Hippocampal formation (tissue), 2 donors: ENCODE measurements at places on chromosomes 1 and 21.

DNA sequence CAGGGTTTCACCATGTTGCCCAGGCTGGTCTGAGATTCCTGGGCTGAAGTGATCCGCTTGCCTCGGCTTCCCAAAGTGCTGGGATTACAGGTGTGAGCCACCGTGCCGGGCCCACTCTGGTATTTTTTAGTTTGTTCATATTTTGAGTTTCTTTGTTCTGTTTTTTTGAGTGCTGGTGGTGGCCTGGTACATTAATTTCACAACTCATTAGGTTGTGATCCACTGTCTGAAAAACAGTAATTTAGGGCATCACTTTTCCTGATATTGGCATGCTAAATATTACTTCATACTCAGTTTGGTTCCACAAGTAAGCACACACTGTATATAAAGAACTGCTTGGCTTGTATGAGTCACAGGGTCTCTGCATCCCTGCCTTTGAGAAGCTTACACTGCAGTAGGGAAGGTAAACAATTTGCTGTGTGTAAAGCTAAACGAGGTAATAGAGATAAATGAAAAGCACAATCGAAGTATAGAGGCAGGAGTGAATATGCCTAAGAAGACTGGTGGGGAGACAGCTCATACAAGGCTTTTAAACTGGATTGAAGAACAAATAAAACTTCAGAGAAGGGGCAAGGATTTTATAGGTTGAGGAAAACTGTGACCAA, 7.7 kb downstream of the SNX27 start:
- no peak for DNase-seq

GRCh38 chr1:100972185-100972584, 53.4 kb downstream of the DPH5 start:
- DNase-seq, result no peak

- no peak for DNase-seq
These were observed 21.1 kb downstream of the FYB2 start for GRCh38 chr1:56798053-56798471.

GRCh38 chr1:167714098-167714438, 7.7 kb upstream of the MPZL1 start:
- DNase-seq, result no peak

DNA sequence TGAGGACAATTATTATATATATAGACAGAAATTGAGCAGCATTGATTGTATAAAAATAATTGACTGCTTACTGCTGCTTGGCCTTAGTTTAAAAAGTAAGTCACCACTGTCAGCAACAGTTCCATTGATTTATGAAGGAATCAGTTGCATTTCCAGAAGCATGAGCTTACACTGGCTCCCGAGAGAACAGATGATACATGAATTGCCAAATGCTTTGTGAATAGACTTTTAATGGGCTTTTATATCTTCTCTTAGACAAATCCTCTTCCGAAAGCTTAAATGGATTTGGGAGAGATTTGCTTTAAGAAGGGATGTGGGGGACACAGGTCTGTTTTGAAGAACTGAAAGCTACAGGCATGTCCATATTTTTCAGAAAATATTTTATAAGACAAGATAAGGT, 7.5 kb downstream of the FHAD1 start:
- DNase-seq, result no peak

DNA sequence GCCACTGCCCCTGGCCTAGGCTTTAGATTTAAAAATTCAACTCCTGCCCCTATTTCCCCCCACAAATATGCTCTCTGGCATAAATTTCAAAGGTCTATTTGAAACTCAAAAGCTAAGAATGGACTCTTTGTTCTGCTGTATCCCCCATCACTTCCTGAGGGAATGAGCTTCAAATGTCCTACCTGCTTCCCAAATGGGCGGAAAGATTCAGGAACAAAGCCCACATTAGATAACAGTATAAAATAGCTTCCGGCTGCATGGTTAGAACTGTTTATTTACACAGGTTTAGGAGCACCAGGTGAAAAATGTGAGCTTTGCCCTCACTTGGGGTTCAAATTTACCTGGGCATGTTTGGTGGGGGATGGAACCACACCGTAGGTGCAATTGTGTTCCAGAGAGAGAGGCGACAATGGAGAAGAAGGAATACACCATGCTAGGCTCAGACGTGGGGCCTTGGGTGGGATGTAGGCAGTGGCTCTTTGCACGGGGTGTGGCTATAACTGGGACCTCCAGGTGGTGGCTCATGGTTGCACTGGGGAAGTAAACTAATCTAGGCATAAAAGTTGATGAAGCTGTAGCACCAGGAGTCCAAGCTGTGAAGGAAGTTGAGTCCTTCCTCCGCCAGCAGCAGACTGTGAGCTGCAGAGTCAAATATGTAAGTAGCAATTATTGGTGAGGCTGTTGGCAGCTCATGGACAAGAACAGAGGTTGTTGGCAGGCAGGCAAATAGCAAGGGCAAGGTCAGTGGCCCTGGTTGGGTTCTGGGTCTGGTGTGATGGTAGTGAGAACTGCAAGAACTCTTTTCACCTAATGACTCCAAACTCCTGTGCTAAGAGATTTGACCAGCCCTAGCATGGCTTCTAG, 41.5 kb upstream of the SRSF10 start:
- no peak for DNase-seq
